Hematopoietic multipotent progenitor cell treated with erythropoietin and hydrocortisone succinate and interleukin-3 and kit ligand, for 6 days (in vitro differentiated cells): ENCODE measurements at places on chromosomes 2 and 18.

GRCh38 chr2:233100192-233100998 lies 40.3 kb downstream of the INPP5D start:
- DNase-seq = peak; percentile 71

DNA sequence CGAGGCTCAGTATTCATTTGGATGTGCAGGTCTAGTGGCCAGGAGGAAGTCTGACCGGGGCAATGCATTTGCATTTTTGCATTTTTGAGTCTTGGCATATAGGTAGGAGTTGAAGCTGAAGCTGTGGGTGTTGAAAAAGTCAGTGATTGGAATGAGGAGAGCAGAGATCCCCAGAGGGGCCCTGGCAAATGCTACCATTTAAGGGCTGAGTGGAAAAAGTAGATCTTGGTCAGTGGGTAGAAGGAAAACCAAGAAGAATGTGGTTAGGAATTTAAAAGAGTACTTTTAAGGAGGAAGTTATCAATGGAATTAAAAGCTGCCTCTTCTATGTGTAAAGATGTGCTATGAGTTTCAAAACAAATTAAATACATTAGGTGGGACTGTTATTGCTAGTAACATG lies 143.0 kb downstream of the ZEB2 start:
- no peak for DNase-seq

DNA sequence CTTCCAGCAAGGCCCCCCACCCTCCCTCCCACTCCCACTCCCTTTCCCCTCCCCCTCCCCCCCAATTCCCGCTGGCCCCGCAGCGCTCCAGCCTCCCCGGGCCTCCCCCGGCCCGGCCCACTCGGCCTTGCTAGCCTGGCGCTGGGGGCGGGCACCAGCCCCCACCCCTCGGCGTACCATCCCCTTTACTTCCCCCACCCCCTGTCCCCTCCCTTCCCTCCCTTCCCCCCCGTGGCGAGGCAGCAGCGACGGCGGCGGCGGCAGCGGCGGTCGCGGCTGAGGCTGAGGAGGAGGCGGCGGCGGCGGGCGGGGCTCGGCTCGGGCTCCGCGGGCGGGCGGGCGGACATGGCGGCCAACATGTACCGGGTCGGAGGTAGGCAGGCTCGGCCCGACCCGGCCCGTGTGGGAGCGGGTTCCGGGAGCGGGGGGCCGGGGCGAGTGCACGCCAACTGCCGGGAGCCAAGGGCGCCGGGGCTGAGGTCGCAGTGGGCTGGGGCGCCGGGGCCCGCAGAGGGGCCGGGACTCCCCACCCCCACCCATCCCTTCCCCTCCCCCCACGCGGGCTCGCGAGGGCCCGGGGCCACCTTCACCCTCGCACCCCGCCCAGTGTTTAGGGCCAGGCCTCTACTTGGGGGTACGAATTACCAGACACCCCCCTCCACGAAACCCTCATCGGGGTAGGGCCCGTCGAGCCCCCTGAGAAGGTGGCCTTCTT lies at the start of gene MTA3:
Gene MTA3 (plus strand): TSS at position 232 of the 715 bp plus-strand sequence. CDS start 114 bp downstream, at position 346.
- peak; percentile 56 for DNase-seq

DNA sequence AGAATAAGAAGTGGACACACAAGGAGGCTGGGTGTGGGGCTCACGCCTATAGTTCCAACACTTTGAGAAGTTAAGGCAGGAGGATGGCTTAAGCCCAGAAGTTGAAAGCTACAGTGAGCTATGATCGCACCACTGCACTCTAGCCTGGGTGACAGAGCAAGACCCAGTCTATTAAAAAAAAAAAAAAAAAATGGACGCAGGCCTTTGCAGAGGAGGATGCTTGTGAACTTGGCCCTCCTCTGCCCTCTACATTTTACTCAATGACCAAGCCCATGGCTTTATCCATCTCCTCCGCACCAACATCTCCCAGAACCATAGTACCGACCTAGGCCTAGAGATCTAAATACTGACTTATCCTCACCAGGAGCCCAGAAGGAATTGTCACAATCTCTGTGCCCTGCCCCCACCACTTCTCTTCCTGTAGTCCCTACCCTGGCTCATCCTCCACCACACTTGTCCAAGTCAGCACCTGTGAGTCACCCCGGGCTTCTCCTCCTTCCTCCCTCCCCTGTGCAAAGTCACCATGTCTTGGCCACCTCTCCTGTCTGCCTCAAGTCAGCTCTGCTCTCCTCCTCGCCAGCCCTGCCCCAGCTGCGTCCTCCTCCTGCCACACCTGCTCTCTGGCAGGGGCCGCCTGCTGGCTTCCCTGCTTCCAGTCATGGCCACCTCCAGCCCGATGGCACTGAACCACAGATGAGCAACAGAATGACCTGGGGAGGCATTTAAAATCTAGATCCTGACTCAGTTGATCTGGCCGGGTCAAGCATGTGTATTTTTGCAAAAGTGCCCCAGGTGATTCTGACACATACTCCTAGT lies 35.8 kb upstream of the ASPRV1 start:
- DNase-seq = peak; percentile 65

DNA sequence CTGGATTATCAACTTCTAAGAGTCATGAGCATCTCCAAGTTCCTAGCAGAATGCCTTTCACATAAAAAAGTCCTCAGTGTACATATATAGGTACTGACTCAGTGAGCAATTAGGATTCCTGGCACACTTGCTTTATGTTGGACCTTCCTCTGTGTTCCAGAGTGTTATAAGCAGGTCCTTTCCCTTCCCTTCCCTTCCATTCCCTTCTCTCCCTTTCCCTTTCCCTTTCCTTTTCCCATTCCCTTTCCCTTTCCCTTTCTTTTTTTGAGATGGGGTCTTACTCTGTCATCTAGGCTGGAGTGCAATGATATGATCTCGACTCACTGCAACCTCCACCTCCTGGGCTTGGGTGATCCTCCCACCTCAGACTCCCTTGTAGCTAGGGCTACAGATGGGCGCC lies 48.7 kb downstream of the SCN3A start:
- DNase-seq = no peak

DNA sequence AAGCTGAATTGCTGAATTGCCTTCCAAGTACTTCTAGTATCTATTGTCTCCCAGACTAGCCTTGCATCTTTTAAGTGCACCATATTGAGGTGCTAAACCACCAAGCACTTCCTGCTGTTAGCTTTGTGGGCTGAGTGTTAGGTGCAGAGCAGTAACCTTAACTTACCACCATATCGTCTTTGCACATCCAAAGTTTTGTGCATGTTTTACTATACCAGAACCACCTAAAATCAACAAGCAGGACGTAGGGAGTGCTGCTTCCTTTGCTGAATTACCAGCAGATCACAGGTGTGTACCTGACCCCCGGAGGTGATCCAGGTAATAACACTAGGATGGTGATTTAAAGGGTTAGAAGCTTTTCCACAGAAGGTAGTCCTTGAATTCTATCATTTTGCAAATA lies 359.9 kb upstream of the HNRNPA3 start:
- DNase-seq = no peak

DNA sequence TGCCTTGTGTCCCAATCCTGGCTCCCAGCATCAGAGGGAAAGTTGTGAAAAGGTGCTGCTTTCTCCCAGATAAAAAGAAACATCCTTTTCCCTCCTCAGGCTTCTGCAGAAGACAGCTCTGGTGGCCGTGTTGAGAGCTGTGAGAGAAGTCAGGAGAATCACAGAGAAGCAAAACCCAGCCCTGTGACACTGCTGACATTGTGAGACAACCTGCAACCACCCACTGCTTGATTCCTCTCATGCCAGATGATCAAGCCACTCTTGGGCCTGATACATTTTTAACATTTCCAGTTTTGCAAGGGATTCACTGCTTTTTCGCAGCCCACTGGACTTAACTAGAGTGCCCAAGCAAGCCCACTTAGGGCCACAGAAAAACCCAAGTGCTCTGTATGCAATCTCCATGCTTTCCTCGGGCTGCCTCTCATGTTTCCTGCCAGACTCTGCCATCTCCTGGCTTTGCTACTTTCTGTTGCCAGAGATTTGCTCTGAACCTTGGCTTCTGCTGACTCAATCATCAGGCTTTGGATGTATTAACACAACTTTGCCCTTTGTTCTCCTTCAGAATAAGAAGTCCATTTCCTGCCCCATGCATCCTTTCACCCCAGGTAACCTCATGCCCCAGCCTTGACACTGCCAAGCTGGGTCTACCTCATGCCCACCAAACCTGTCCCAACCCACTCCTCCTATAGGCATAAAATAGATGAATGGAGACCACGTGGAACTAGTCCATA lies 24.9 kb upstream of the TTR start:
- no peak for DNase-seq

DNA sequence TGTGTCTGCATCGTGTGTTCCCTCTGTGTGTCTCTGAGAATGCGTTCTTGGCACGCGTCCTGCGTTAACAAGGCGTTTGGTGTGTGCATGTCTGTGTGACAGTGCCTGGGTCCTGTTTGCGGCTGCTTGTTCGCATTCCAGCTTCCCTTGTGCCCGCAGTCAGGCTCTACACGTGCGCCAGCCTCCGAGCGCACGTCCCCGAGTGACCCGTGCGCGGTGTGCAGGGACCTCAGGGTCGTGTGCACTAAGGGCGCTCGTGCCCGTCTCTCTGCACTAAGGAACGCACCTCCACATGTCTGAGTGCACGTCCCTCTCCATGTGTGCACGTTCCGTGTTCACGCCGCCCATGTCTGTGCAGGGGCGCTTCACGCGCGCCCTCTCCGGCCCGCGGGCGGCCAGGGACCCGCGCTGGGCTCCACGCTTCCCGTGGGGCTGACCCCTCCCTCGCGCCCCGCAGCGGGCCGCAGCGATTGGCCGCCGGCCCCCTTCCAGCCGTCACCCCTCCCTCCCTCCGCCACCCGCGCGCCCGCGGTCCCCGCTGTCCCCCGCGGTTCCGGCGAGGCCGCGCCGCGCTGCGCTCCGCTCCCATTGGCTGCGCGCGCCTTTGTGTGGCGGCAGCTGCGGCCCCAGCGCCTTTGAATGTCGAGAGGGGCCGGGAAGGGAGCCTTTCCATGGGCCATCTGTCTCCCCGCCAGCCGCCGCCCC lies 229.4 kb downstream of the HAUS1 start:
- DNase-seq = peak; percentile 29

DNA sequence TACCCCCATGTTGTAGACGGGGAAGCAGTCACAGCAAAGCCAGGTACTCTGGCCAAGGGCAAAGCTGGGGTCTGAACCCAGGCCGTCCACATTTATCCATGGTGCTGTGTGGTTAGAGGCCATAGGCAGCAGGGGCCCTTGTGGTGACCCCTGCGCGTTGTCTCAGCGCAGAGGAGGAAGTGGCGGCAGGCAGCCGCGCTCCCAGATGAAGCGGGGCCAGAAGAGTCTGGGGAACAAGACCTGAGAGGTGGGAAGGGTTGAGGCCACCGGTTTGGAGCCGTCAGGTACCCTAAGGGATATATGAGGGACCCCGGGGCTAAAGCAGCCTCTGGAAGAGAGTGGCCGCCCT lies 770 bp downstream of the ZNF396 start:
- DNase-seq = peak; percentile 54

DNA sequence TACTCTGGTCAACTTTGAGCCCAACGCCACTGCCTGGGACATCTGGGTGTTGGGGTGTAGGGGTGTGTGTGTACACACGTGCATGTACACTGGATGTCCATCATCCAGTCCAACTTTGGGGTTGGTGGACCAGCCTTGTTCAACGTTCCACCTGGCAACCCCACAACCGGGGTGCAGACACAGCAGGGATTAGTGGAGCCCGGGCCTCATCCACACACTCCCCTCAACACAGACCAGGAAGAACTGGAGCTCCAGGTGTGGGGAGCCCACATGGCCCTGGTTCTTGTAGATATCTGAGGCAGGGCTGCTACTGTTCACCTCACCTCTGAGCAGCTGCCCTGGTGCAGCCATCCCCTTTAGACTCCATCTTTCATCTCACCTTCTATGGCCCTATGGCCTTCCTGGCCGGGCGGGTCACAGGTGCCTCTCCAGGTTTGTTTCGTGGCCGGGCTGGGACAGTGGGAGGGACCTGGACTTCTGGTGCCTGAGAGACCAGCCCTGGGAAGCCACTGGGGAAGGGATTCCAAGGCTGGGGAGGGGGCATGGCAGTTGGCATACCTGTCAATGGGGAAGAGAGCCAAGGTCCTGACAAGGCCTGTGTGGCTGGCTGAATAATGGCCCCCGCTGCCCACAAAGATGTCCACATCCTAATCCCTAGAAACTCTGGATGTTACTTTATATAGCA lies 7.5 kb downstream of the NEU2 start:
- no peak for DNase-seq

GRCh38 chr18:3508576-3509549 lies 58.9 kb downstream of the TGIF1 start:
- no peak for DNase-seq

DNA sequence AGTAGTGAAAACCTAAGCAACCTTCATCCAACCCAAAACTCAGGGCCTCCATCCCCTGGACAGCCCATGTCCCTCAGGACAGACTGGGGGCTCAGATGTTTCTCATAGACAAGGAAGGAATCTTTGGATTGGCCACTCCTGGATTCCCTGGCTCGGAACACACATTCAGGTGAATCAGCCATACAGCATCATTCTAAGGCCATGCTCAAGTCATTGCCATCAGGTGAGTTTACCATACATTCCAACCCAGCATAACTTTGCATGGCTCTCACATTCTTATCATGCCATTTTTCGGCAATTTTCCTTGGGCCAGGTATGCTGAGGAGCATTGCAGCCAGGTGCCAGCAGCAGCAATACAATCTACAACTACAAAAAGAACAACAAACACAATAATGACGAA lies 34.6 kb upstream of the SERPINE2 start:
- DNase-seq = no peak

DNA sequence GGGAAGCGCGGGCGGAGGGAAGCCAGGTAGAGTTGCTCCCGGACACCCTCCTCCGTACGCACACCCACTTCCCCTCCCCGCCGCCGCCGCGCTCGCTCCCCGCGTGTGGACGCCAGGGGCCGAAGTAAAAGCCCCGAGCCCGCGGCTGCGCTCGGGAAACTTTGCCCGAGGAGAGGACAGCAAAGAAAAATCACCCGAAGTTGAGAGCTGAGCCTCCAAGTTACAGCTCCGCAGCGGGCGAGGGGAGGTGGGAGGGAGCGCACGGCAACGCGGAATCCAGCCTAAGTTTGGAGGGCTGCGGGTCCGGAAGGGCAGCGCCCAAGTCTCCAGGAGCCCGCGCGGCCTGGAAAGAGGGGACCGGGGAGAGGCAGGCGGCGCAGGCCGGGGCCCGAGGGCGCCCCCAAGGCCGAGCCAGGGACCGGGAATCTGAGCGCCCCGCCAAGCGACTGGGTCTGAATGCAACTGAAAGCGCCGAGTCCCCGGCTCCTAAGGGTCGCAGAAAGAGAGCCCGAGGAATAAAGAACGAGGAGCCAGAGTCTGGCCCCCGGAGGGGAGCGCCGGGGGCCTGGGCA lies 706 bp upstream of the BCL11A start:
- peak; percentile 68 for DNase-seq

GRCh38 chr2:218859556-218859987 lies at the start of gene WNT6:
Gene WNT6 (plus strand): TSS chr2:218859805. CDS start chr2:218860038, 233 bp downstream.
- no peak for DNase-seq
